GM12891 (cell line): ENCODE measurements at places on chromosomes 2 and 18.

GRCh38 chr18:69564602-69565001 lies 163.9 kb downstream of the DOK6 start:
- no peak for DNase-seq

DNA sequence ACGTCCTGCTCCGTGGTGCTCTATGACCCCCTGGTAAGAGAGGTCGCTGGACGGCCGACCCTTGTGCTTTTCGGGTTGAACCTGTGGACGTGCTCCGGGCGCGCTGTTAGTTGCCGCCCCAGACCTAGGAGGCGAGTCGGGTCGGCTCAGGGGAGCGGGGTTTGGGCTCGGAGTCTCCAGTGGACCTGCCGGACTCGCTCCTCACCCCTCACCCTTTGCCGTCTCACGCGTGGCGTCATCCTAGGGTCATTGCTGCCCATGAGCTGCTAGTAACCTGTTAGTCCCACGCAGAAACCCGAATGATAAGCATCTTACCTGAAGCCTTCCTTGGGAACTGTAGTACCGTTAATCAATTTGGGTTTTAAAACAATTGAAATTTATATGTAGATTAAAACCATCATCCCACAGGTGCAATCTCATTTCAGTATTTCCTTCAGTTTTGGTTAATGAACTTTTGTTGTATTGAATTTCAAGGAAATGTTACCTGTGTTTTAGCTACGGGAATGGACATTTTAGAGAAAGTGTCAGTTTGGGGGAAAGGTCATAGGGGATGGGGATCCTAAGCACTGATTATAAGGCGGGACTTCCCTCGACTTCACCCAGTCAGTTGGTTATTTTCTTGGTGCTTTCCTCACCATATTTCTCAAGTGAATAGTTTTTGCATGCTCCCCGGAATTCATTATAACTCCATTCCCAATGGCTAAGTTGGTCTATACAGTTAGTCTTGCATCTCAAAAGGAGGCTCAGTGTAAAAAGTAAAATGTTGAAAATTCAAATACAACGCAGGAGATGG lies 536 bp downstream of the ELP2 start:
- no peak for DNase-seq

DNA sequence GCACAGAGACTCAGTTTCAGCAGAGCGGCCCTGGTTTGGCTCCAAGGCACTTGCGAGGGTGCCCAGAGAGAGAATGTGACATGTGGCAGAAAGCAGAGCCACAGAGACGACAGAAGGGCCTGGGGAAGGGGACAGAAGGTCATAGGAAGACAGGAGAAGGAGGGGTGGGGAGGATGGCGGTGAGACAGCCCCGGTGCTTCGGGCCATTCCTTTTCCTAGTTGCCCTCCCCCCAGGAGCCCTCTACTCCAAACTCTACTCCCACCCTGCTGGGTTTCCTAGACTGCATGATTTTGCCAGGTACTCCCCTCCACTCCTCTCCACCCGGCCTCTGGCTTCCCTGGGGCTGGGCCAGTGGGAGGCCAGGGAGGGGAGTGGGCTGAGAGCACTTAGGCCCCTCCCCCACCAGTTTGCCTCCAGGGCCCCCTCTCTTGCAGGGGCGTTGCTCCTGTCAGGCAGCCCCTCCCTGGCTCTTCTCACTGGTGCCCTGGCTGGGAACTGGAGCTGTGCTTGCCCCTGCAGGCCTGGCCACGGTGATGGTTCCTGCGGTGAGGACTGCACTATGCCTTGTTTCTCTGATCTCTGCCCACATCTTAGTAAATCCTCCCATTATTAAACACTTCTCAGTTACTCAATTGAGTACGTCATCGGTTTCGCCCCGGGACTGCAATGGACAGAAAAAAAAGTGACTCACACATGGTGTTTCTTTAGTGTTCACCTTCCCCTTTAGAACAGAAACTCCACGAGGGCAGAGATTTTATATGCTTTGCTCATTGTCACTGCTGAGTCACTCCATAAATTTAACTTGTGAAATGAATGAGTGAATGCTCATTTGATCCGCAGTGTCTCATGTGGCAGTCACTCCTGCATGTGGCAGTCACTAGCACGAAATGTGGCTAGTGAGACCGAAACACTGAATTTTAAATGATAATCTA lies 58.7 kb upstream of the SP3 start:
- DNase-seq = no peak

GRCh38 chr2:175181877-175182308 lies 383 bp upstream of the ATP5MC3 start:
- no peak for DNase-seq

DNA sequence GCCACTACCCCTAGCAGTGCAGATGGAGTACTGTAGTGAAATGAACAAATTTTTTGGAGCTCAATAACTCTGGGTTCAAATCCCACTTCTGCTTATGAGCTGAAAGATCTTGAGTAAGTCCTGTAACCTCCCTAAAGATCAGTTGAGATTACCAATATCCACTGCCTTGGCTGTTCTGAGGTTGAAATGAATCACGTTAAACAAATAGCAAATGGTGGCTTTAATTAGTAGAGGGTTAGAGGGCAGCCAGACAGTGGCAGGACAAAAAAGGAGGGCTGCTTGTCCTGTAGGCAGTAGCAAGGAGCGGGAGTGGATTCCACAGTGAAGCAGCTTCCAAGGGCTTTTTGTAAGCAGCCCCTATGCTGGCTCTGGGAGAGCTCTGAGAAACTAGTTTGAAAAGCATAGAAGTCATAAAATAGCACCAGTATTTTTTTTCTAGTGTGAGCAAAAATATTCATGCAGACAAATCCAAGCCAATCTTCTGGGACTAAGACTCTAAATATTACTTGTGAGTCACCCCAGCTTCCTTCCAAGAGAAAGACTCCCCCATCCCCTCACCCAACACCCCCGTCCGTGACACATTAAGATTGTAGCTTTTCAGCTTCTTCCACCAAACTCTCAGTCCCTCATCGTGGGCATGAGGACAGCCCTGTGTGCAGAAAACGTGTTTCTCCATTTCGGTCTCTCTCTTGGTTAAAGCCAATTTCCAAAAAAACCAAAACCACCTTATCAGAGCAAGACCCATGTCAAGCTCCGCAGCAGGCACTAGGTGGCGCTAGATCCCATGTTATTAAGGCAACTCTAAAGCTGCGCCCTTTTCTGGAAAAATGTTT lies 123.5 kb upstream of the LGALSL start:
- no peak for DNase-seq

DNA sequence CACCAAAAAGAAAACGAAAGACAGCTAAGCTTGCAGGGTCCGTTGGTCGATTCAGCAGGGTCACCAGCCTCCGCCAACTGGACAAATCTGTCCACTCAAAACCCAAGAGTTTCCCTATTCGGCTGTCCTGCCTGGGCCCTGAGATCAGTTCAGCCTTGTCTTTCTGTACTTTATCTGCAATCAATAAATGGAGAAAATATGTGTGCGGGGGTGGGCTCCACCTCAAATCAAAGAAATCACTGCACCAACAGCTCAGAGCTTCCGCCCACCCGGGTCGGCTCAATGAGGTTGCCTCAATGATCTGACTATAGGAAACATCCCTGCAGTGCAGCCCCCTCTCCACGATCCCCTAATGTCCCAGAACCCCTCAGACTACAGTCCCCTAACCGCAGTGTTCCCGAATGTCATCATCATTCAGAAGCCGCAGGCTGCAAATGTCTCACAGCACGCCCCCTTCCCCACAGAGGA lies 447 bp downstream of the GGCX start:
- no peak for DNase-seq
